ENCODE measurements at places on chromosomes 7 and 10.

- no peak for DNase-seq
Measured at GRCh38 chr10:94361171-94361794, 1.5 kb downstream of the NOC3L start.

GRCh38 chr10:45282061-45282460 is 33.3 kb downstream of the OR13A1 start:
- DNase-seq = no peak

- DNase-seq = no peak
Measured at GRCh38 chr7:158911145-158911544, 54.8 kb downstream of the DYNC2I1 start.

DNA sequence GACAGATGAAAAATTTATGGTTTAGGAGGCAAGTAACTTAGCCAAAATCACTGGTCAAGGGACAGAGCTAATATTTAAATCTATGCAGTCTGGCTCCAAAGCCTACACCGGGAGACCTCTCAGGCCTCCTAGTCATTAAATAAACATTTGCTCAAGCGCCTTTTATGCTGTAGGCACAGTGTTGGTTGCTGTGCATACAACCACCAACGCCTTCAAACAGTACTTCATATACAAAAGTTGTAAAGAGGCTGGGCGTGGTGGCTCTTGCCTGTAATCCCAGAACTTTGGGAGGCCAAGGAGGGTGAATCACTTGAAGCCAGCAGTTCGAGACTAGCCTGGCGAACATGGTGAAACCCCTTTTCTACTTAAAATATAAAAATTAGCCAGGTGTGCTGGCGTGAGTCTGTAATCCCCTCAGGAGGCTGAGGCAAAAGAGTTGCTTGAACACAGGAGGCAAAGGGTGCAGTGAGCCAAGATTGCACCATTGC is 159.8 kb downstream of the MAGI2 start:
- no peak for DNase-seq

DNA sequence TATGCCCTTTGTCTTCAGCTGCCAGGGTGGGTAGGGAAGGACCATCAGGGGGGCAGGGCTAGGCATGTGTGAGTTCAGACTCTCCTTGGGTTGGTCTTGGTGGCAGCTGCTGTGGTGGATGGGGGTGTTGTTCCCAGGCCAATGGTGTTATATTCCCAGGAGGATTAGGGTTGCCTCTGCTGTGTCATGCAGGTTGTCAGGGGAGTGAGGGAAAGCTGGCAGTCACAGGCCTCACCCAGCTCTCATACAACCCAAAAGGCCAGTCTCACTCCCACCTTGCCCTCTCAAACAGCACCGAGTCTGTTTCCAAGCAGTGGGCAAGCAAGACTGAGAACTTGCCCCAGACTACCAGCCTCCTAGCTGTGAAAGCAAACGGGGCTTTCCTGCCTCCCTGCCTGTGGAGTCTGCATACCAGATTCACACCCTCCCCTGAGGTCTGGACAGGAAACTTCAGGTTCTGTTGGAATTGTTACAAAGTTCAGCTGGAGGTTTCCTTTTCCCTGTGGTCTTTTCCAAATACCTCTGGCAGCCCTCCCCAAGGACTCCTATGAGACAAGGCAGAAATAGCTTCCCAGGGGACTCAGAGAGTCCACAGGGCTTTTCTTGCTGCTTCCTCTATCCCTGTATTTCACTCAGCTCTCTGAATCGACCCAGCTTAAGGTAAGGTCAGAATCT is 1.4 kb downstream of the HYAL4 start:
- no peak for DNase-seq

- no peak for DNase-seq
Measured at GRCh38 chr7:48971173-48971572, 46.8 kb downstream of the CDC14C start.

GRCh38 chr10:128116187-128116586 is 10.0 kb downstream of the MKI67 start:
- DNase-seq = no peak

DNA sequence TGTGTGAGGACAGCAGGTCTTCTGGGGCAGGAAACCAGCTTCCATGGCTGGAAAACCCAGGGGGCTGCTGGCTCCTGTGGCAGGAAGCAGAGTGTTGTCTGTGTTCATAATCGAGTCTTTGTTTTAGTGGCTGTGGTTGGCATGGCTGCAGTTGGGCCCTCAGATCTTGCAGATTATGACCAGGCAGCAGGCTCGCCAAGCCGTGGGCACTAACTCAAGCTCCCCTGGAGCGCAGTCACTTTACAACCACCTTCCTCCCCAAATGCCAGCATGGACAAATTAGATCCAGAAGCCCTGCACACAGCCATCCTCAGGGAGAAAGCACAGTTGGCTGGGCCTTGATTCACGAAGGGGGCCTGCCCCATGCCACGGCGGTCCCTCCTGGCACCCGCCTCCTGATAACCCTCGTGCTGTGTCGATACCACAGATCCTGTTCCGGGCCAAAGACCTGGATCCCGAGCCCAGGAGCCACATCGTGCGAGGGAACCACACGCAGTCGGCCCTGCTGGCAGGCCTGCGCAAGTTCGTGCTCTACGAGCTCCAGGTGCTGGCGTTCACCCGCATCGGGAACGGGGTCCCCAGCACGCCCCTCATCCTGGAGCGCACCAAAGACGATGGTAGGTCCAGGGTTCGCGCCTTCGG is 552.5 kb upstream of the FOXK1 start:
- DNase-seq = no peak

DNA sequence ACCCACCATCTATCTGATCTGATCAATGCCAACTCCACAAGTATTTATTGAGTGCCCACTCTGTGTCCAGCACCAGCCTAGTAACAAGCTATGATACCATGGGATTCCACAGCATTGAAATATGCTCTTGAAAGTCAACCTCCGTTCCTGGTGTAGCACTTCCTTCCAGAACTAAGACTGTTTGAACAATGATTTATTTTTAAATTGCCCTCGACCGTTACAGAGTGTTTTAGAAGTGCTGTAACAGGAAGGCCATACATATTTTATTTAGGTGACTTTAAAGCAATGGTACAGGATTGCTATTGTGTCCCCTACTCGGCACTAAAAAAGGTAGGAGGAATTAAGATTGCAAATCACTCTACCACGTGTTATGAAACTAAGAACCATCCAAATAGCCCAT is 225.6 kb downstream of the TEX36 start:
- no peak for DNase-seq

GRCh38 chr7:27096768-27097514 is 1.1 kb upstream of the HOXA1 start:
- no peak for DNase-seq

GRCh38 chr7:70693686-70694433 is 438.1 kb upstream of the GALNT17 start:
- peak; percentile 28 for DNase-seq

DNA sequence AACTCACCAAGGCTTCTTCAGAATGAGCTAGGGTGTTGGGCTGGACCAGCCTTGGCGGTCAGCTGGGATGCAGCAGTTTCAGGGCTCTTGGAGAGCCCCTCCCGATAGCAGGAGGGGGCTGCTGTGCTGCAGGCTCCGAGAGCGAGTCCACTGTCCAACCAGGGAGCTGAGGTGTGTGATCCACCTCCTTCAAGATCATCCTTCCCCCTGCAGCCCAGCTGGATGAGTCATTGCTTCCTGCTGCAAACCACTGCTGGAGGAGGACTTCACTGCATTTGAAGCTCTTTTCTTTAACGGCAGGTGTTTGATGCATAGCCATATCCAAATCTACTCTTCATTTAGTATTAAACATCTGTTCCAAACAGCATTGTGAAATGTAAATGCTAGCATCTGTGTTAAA is 54.2 kb upstream of the EBF3 start:
- no peak for DNase-seq

GRCh38 chr7:47254081-47254977 is 327.6 kb downstream of the TNS3 start:
- peak; percentile 34 for DNase-seq
